Purkinje cell (primary cell): ENCODE measurements at places on chromosomes 5 and 9. TPM values are rescaled to one million over a fixed set of nuclear protein-coding genes. Genes with fewer than 3 reads are reported as not detected.

PCDHA9 gene
- polyA plus RNA-seq: 0.07 and 0.16 TPM in 2 replicates

MAMDC2 gene
- 1.6 and 3.9 TPM in 2 replicates for polyA plus RNA-seq

ATOSB gene
- polyA plus RNA-seq: 3.0 and 4.6 TPM in 2 replicates

PCDHB5 gene
- 2.1 and 4.8 TPM in 2 replicates for polyA plus RNA-seq

LECT2 gene
- not detected in 2 replicates for polyA plus RNA-seq

SLC23A1 gene
- polyA plus RNA-seq: not detected in 2 replicates

SPOCK1 gene
- polyA plus RNA-seq: 98.6 and 103 TPM in 2 replicates

STPG3 gene
- polyA plus RNA-seq: not detected in 2 replicates

HMGCS1 gene
- polyA plus RNA-seq: 56.6 and 101 TPM in 2 replicates

CACFD1 gene
- 1.3 and 11.2 TPM in 2 replicates for polyA plus RNA-seq

PFN3 gene
- polyA plus RNA-seq: not detected in 2 replicates

SPAAR gene
- polyA plus RNA-seq: 0.42 and 0.52 TPM in 2 replicates

ICE1 gene
- polyA plus RNA-seq: 6.4 and 8.4 TPM in 2 replicates

PGM5 gene
- polyA plus RNA-seq: 0.39 and 0.67 TPM in 2 replicates

PRDM9 gene
- polyA plus RNA-seq: not detected in 2 replicates

HK3 gene
- polyA plus RNA-seq: 1.5 TPM in 1 of 2 replicates, not detected in the other

DMGDH gene
- polyA plus RNA-seq: 0.10 and 0.48 TPM in 2 replicates

FAM163B gene
- polyA plus RNA-seq: not detected in 2 replicates

ROR2 gene
- polyA plus RNA-seq: not detected in 2 replicates

BTNL3 gene
- not detected in 2 replicates for polyA plus RNA-seq

GDF9 gene
- polyA plus RNA-seq: not detected in 2 replicates

SLC6A7 gene
- polyA plus RNA-seq: 0.65 TPM in 1 of 2 replicates, not detected in the other

PRRX2 gene
- not detected in 2 replicates for polyA plus RNA-seq

FOXD4 gene
- not detected in 2 replicates for polyA plus RNA-seq

PCDHGA6 gene
- 0.30 and 0.60 TPM in 2 replicates for polyA plus RNA-seq

DIPK1B gene
- 9.0 and 15.5 TPM in 2 replicates for polyA plus RNA-seq

SPATA31E1 gene
- not detected in 2 replicates for polyA plus RNA-seq
